EH (cell line): ENCODE measurements at places on chromosomes 7 and 10.
A peak's percentile ranks its signal among the peaks of the same experiment; 100 is the strongest.

DNA sequence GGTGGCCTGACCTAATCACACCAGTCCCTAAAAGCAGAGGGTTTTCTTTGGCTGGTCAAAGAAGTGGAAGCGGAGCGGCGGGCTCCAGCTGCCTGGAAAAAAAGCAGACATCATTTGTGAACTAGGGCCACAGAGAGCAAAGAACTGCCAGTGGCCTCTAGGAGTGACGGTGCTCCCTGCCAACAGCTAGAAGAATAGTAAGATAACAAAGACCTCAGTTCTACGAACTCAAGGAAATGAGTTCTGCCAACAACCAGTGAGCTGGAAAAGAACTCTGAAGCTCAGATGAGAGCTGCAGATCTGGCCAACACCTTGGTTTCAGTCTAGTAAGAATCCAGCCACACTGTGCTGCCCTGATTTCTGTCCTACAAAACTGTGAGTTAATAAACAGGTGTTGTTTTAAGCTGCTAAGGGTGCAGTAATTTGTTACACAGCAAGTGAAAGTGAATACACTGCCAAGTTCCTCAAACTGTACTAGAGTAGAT lies 178.0 kb downstream of the SRPK2 start:
- no peak for DNase-seq

DNA sequence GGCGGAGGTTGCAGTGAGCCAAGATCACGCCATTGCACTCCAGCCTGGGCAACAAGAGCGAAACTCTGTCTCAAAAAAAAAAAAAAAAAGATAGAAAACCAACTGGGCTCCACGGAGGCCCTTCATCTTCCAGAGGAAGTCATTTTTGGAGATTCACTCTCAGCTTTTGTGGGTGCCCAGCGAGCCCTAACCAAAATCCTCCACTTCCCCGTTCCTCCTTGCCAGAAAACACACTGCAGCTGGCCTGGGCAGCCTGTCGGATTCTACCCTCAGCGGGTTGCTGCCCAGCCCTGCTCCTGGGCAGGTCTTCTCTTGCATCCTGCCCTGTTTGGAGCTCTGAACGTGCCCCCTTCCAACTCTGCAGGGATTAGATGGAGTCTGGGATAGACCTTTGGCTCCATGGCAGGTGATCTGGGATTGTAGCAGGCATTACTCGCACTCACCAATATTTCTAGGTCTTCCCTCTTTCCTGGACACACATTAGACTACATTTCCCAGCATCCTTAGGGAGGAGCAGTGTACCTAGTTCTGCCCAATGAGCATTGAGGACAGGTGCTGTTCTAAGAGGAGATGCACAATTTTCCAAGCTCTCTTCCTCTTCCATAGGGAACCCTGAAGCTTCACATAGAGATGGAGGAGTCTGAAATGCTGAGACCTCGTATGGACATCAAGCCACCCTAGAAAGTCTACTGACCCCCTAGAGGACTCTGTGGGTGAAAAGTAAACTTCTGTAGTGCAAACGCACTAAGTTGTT lies 4.6 kb downstream of the GRID2IP start:
- no peak for DNase-seq

GRCh38 chr10:108230478-108231170 lies 1066.1 kb upstream of the SORCS1 start:
- DNase-seq = peak; percentile 12

- no peak for DNase-seq
Measured at GRCh38 chr7:71470830-71471229, 338.9 kb downstream of the GALNT17 start.

DNA sequence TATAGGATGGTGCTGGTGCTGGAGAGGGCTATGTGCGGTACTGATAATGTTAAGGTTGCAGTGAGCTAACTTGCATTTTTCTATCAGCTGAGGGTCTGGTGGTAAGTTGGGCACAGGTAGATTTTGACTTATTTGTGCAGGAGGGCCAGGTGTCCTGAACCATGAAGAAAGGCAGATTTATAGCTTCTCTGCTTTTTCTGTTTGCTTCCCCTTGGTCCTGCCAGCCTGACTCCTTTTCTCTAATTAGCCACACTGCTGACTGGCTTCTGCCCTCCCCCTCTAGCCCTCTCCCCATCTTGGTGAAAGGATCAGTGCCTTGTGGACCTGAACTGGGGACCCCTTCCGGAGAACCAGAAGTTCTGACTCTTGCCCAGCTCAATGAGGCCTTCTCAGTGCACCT lies 40.8 kb upstream of the STEAP4 start:
- DNase-seq = no peak

GRCh38 chr10:75723319-75723980 lies 292.0 kb downstream of the LRMDA start:
- DNase-seq = no peak

GRCh38 chr7:73761854-73762658 lies 8.0 kb downstream of the CLDN3 start:
- no peak for DNase-seq

DNA sequence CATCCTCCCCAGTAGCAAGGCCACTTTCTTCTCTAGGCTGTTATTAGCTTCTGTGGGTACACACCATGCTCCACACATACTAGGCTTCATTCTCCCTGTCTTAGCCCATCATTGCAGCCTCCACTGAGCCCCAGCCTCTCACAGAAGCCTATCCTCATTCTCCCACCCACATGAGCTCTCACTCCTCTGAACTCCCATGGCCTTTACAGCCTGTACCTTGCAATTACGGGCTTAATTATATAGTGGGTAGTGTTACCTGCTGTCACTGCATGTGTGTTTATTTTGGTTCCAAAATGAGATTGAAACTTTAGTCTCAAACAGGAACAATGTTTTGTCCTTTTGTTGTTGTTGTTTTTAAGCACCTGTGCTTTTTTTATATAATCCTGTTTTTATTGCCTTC lies 460.0 kb downstream of the KCNMA1 start:
- no peak for DNase-seq

GRCh38 chr7:106858618-106859532 lies 6.2 kb upstream of the PIK3CG start:
- DNase-seq = peak; percentile 9

DNA sequence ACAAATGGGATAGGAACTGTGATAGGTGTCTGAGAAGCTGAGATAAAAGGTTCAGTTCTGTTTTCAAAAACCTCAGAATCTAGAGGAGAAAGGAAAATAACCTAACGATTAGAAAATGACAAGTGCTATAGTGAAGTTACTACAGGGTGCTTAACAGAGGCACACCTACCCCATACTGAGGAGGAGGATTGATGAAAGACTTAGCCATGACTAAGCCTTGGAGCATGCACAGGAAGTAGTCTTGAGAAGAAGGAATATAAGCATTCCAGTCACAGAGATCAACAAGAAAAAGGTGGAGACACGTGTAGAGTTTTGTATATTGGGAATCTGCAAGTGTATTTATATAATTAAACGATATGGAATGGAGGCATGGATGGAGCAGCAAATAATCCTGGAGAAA lies 1225.5 kb upstream of the CELF2 start:
- no peak for DNase-seq

DNA sequence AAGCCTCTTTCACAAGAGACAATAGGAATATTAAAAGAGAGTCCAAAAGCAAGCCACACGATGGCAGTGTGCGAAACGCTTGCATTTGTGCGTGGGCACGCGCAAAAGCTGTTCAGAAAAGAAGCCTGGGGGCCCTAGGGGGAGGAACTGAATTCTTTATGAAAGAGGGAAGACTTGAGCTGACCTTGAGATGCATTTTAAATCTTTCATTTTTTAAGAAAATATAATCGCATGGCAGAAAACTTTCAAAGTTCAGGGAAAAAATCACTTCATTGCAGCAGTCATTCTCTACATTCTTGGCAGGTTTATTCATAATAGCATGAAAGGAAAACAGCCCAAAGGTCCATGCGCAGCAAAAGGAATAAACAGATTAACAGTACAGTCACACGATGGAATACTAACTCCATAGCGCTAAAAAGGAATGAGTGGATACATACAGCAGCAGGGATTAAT lies 206.5 kb upstream of the PRKCQ start:
- DNase-seq = peak; percentile 73

DNA sequence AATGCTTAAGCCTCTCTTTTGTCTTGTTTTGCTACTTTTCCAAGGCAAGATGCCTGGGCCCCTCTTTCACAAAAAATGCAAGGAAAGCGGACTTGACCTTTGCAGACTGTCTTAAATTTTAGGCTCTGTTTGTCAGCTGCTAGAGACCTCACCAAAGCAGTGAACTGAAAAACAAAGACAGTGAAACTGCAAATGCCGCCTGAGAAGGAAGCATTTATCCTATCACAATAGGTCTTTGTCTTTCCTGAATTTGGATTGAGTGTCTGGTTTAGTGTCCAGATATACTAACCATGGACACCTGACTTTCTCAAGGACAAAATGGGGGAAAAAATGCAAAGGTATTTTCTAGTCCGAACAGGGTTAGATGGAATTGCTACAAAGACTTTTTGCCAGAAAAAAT lies 256.9 kb downstream of the INHBA start:
- no peak for DNase-seq

GRCh38 chr7:88951826-88952225 lies 156.3 kb upstream of the TEX47 start:
- DNase-seq = no peak

DNA sequence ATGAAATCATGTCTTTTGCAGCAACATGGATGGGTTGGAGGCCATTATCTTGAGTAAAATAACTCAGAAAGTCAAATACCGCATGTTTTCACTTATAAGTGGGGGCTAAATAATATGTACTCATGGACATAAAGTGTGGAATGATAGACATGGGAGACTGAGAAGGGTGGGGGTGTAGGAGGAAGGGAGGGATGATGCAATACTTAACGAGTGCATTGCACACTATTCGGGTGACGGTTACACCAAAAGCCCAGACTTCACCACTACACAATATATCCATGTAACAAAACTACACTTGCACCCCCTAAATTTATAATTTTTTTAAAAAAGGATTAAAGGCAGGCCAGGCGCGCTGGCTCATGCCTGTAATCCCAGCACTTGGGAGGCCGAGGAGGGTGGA lies 13.6 kb downstream of the LGI1 start:
- no peak for DNase-seq

DNA sequence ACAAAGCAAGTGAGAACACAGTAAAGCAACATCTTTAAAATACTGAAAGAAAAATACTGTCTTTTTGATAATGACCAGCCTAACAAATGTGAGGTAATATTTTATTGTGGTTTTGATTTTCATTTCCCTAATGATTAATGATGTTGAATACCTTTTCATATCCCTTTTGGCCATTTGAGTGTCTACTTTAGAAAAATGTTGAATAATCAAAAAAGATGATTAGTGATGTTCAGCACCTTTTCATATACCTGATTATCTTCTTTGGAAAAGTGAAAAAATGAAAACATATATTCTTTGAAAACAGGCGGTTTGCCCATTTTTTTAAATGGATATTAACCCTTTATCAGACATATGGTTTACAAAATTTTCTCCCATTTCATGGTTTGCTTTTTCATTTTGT lies 32.2 kb upstream of the EPHB6 start:
- DNase-seq = no peak

GRCh38 chr7:38307640-38308039 lies 34.2 kb upstream of the TARP start:
- no peak for DNase-seq

DNA sequence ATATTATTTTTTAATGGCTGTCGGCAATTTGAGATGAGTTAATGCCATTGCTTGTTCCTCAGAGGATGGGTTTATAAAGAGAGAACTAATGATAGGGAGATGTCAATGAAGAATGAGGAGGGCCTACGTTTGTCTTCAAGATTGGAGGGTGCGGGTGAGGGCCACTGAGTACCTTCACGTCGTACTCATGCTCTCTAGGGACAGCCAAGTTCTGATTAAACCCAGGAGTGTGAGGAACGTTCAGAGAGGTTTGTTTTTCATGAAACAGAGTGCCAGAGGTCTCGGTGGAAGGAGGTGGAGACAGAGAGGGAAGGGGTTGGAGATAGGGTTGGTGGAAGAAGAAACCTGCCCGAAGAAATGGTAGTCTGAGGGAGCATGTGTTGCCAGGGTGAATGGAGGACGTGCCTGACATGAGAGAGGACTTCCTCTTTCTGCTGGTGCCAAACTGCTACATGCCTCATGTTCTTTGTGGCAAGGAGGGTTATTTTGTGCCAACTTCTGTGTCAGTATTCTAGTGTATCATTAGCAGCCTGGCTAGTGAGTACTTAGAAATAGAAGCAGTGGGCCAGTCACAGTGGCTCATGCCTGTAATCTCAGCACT lies 8.9 kb downstream of the DHTKD1 start:
- no peak for DNase-seq
